Endothelial cell (in vitro differentiated cells): ENCODE measurements at places on chromosomes 3 and 15. TPM values are rescaled to one million over a fixed set of nuclear protein-coding genes. Genes with fewer than 3 reads are reported as not detected.

ANKRD63 gene
- total RNA-seq: not detected

DNA sequence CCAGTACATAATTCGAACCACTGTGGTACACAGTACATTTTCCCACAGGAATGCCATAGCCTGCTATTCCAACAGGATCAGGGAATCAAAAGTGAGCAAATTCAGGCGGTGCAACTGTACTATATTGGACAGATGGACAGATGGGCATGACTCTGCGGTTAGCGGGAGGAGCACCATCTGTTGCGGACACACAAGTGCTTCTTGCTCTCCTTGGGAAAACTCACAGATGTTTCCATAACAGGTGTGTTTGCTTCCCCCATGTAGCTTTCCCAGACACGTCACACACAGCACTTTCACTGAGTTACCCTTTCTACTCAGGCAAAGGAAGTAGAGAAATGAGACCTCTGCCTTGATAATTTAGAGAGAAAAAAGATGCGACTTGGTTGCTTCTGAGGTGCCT is 325.1 kb upstream of the THBS1 start:
- no peak for DNase-seq
- H3K27ac ChIP-seq: no peak overlapping the region
- H3K4me1 ChIP-seq: peaks cover 15% of the 10 kb centered on the region
- no peak overlapping the region for H3K4me3 ChIP-seq
- H3K27me3 ChIP-seq: no peaks in the 10 kb centered on the region
- no peaks in the 10 kb centered on the region for H3K36me3 ChIP-seq

DNA sequence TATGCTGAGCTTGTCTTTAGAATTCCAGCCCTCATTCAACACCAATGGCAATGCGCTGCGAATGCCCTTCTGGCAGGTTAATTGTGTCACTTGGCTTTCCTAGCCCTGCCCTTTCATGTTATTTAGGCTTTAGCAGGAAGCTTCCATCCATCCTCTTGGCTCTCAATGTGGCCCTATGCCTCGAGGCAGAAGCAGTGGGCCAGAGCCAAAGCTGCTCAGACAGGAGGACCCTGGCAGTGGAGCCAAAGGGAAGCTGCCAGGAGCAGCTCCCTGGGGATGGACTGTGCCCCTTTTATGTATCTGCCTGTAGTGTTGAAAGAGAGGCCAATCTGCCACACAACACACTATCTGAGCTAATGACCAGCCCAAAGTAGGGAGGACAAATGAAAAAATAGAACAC is 376.4 kb downstream of the CTNNB1 start:
- H3K4me1 ChIP-seq: peaks cover 5% of the 10 kb centered on the region
- no peak for DNase-seq
- no peaks in the 10 kb centered on the region for H3K27me3 ChIP-seq
- no peak overlapping the region for H3K27ac ChIP-seq
- H3K4me3 ChIP-seq: no peak overlapping the region

GHSR gene
- not detected for total RNA-seq

DNA sequence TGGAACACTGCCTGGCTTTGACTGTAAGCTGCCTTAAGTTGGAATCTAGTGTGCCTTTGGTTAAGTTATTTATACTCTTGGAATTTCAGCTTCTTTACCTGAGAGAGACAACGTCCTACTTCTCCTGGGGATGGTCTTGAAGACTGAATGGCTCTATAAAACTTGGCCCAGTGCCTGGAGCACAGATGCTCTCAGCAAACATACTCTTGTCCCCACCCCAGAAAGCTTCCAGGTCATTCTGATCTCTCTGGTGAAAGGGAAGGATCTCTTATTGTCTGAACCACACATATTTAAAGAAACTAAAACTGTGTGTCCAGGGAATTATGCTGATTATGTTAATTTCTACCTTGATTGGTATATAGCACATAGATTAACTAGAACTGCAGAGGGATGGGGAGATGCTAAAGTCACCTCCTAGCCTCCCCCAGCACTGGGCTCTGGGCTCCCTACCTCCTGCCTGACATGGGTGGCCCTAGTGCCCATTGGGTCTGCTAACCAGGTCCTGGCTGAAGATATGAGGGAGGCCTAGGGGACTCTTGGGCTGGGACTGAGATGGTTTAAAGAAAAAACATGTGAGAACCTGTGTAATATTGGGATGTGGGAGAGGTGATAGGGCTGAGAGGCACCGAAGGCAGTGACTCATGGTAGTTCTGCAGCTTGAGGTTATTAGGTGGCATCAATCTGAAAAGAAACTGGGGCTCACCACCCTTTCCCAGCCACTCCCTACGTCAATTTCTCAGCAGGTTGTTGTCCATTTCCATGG is 171.0 kb downstream of the RPLP1 start:
- H3K27ac ChIP-seq: no peak overlapping the region
- no peak overlapping the region for H3K4me3 ChIP-seq
- H3K36me3 ChIP-seq: peaks cover 12% of the 10 kb centered on the region
- no peak for DNase-seq
- peaks cover 5% of the 10 kb centered on the region for H3K4me1 ChIP-seq
- H3K27me3 ChIP-seq: peaks cover 2% of the 10 kb centered on the region

BFSP2 gene
- not detected for total RNA-seq

GRCh38 chr3:72982609-72983366 is 13.8 kb upstream of the PPP4R2 start:
- H3K4me1 ChIP-seq: no peaks in the 10 kb centered on the region
- H3K4me3 ChIP-seq: no peak overlapping the region
- peaks cover 3% of the 10 kb centered on the region for H3K36me3 ChIP-seq
- peaks cover 1% of the 10 kb centered on the region for H3K27me3 ChIP-seq
- no peak for DNase-seq
- no peak overlapping the region for H3K27ac ChIP-seq

DNA sequence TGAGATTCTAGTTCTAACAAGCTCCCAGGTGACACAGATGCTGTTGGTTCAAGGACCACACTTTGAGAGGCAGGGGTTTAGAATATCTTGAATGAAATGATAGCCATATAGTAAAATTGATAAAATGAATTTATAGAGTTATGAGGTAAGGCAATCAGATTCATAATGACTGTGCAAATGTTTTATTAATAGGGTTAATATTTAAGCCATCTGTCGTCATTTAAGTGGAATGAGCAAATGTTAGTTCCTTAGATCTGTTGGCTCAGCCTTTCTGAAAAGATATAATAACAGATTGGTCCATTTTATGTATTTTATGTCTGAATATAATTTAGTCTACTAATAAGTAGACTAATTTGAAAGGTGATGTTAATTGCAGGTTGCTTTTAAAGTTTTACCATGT is 12.9 kb downstream of the REC114 start:
- H3K27ac ChIP-seq: no peak overlapping the region
- H3K36me3 ChIP-seq: no peaks in the 10 kb centered on the region
- no peak for DNase-seq
- H3K27me3 ChIP-seq: no peaks in the 10 kb centered on the region
- H3K4me1 ChIP-seq: no peaks in the 10 kb centered on the region

- H3K36me3 ChIP-seq: no peaks in the 10 kb centered on the region
- peaks cover 6% of the 10 kb centered on the region for H3K27me3 ChIP-seq
- no peak overlapping the region for H3K4me3 ChIP-seq
- DNase-seq: no peak
- H3K4me1 ChIP-seq: peaks cover 7% of the 10 kb centered on the region
Observed at GRCh38 chr3:186380622-186381380, 18.8 kb upstream of the DGKG start.

- no peak overlapping the region for H3K27ac ChIP-seq
- H3K36me3 ChIP-seq: peaks cover 8% of the 10 kb centered on the region
- no peak overlapping the region for H3K4me3 ChIP-seq
- no peak for DNase-seq
Observed at GRCh38 chr3:171643681-171644080, 166.6 kb downstream of the PLD1 start.

GRCh38 chr3:175193815-175194518 is 334.8 kb downstream of the NAALADL2 start:
- H3K27ac ChIP-seq: no peak overlapping the region
- no peaks in the 10 kb centered on the region for H3K36me3 ChIP-seq
- no peaks in the 10 kb centered on the region for H3K4me1 ChIP-seq
- DNase-seq: no peak

PLEKHO2 gene
- total RNA-seq: 33.4 TPM

AGBL1 gene
- 0.03 TPM for total RNA-seq

DNA sequence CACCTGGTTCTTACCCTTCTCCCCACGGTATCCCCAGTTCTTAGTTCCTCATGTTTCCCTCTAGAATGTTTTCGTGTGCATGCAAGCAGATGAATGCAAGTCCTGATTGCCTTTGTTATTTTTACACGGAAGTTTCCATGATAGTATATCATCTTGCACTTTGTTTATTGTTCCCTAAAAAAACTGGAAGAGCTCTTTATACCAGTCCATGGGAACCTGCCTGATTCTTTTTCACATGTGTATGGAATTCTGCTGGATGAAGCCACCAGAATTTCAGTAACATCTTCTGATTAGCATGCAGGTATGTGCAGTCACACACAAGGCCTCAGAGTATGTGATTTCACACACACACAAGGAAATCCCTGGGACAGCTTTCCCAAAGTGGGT is 16.0 kb upstream of the LRRK1 start:
- peaks cover 12% of the 10 kb centered on the region for H3K36me3 ChIP-seq
- DNase-seq: no peak
- no peak overlapping the region for H3K4me3 ChIP-seq
- no peak overlapping the region for H3K27ac ChIP-seq
- no peaks in the 10 kb centered on the region for H3K27me3 ChIP-seq

- H3K4me1 ChIP-seq: no peaks in the 10 kb centered on the region
- no peak for DNase-seq
- H3K27ac ChIP-seq: no peak overlapping the region
- H3K4me3 ChIP-seq: no peak overlapping the region
Observed at GRCh38 chr15:26781816-26782215, 8.9 kb upstream of the GABRB3 start.

DNA sequence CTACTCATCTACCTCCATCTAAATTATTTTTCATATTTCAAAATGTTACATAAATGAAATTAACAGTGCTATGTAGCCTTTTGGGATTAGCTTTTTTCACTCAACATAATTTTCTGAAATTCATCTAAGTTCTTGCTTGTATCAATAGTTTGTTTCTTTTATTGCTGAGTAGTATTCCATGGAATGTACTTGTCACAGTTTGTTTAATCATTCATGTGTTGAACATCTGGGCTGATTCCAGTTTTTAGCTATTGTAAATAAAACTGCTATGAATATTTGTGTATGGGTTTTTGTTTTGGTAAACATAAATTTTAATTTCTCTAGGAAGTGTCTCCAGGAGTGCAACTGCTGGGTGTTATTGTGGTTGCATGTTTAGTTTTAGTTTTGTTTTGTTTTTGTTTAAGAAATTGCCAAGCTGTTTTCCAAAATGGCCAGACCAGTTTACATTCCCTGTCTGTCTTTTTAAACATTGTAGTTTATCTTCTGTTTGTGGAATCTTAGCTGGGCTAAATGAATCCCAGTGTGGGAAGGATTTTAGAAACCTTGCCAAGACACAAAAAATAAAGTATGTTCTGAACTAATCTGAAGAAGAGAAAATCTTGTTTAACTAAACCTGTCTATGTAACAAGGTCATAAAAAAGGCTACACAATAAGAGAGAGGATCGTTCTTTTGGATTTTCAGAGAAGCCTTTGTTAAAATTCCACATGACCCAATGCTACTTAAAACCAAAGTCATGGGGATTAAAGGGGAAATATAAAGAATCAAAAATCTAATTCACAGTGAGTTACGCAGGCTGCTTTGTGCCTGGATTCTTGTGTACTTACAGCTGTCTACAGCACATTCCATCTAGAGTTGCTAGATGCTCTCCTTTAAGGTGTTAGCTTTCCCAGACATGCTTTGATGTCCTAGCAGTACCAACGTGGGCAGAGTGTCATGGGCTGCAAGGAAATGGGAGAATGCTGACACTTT is 129.2 kb upstream of the SUCLG2 start:
- no peak overlapping the region for H3K27ac ChIP-seq
- H3K4me3 ChIP-seq: no peak overlapping the region
- H3K27me3 ChIP-seq: peaks cover 1% of the 10 kb centered on the region
- H3K4me1 ChIP-seq: no peaks in the 10 kb centered on the region
- no peak for DNase-seq
- peaks cover 3% of the 10 kb centered on the region for H3K36me3 ChIP-seq

CCDC39 gene
- 0.46 TPM for total RNA-seq

DNA sequence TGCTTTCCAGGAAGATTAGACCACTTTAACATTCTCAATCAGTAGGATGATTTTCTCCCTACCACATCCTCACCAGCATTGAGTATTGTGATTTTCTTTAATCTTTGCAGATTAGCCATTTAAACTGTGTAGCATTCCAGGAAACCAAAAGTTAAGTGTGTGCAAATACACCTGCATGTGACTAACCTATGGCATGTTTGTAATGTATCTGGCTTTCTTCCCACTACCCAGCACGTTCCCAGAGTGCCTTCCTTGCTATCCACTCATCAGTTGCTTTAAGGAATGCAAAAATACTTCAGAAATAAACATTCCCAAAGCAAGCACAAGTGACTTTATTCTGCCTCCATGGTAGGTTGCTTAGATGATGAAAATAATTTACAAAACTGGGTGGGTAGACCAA is 74.2 kb downstream of the ATG7 start:
- no peaks in the 10 kb centered on the region for H3K4me1 ChIP-seq
- H3K36me3 ChIP-seq: peaks cover 29% of the 10 kb centered on the region
- no peak for DNase-seq

ONECUT1 gene
- 0.69 TPM for total RNA-seq

ANKUB1 gene
- not detected for total RNA-seq

- no peak overlapping the region for H3K27ac ChIP-seq
- H3K36me3 ChIP-seq: no peaks in the 10 kb centered on the region
- H3K4me3 ChIP-seq: no peak overlapping the region
- no peaks in the 10 kb centered on the region for H3K27me3 ChIP-seq
- no peak for DNase-seq
Observed at GRCh38 chr3:171817074-171817800, 7.0 kb upstream of the PLD1 start.

DNA sequence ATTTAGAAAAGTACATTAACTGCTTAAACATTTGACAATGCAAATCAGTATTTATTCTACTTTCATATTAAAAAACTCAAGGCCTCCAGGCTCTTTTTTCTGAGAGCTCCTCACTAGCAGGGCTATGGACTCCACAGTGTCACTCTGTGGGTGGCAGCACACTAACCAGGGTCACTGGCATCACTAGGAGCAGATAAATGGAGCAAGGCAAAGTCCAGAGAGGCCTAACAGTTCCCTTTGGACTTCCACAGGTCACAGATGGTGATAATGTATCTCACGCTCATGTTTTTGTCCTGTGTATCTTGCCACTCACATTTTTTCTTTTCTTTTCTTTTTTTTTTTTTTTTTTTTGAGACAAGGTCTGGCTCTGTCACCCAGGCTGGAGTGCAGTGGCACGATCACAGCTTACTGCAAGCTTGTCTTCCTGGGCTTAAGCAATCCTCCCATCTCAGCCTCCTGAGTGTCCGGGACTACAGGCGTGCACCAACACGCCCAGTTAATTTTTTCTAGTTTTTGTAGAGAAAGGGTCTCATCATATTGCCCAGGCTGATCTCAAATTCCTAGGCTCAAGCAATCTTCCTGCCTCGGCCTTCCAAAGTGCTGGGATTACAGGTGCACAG is 7.8 kb downstream of the SPG21 start:
- H3K36me3 ChIP-seq: peaks cover 8% of the 10 kb centered on the region
- no peaks in the 10 kb centered on the region for H3K27me3 ChIP-seq
- no peak for DNase-seq
- H3K4me1 ChIP-seq: peaks cover 22% of the 10 kb centered on the region
- no peak overlapping the region for H3K4me3 ChIP-seq

AADACL2 gene
- total RNA-seq: not detected

GRCh38 chr15:57461541-57461940 is 85.2 kb downstream of the CGNL1 start:
- no peak for DNase-seq
- peaks cover 14% of the 10 kb centered on the region for H3K36me3 ChIP-seq
- peaks cover 22% of the 10 kb centered on the region for H3K4me1 ChIP-seq
- peaks cover 5% of the 10 kb centered on the region for H3K27me3 ChIP-seq
- no peak overlapping the region for H3K4me3 ChIP-seq
- H3K27ac ChIP-seq: no peak overlapping the region
